Vagina (tissue), 2 donors: ENCODE measurements at places on chromosomes 3 and 15.

GRCh38 chr15:67156426-67156825 lies 91.0 kb downstream of the SMAD3 start:
- no peak for DNase-seq

DNA sequence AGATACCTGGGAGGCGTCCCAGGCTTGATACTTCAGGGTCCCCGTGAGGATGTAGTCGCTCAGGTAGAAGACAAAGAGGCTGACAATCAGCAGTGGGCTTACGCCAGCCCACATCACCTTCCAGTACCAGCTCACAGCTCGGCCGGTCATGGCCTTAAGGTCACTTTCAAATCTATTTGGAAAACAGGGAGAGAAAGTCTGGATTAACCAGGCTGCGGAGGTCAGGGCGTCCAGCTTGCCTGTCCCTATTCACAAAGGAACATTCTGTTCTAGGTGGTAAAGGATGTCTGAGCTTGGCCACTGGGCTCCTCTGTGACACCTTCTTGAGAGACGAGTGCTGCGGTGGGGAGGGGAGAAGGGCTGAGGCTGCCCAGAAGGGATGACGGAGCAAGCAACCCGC lies 36.5 kb downstream of the SLC6A20 start:
- no peak for DNase-seq

DNA sequence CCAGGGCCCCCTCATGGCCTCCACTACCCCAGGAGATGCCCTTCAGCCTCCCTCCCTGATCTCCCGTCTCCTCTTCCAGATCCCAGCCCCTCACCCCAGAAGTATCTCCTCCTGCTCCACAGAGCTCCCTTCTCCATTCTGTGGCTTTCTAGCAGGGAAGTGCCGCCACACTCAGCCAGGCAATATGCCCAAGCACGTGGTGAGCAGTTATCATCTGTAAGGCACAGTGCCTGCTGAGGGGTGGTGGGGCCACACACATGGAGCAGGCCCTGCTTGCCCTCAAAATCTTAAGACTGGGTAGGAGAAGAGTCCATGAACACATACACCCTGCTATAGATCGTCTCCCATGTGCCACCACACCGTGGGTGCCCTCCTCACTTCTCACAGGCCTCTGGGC lies 2.4 kb upstream of the PHGR1 start:
- no peak for DNase-seq

DNA sequence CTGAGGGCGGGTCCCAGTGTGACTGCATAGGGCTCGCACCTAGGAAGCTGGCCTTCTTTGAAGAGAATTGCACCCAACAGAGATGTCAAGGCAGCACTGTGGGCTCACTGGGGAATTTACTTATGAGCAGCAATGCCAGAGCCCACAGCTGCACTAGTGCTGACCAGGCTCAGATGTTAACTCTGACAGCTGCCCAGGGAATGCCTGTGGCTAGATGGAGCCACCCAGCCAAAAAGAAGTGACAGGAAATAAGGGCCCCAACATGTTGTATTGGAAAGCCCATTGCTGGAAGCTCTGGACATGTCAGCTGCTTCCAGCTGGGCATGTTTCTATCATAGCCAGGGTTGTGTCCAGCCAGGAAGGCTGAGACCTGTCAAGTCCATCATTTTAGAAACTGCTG lies 90.9 kb upstream of the ZNF280D start:
- no peak for DNase-seq

DNA sequence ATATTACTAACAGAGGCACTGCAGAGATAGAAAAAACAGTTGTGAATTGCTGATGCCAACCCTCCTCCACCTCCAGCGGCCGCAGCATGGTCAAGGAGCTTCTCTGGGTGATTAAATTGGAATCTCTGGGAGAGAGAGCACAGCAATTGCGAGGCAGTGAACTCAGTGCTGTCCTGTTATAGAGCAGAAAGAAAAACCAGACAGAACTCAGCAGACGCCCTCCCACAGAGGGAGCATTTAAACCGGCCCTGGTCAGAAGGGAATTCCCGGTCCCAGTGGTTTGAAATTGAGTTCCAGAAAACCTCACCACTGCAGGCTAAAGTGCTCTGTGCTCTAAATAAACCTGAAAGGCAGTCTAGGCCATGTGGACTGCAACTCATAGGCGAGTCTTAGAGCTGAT lies 175.4 kb downstream of the SQOR start:
- no peak for DNase-seq

DNA sequence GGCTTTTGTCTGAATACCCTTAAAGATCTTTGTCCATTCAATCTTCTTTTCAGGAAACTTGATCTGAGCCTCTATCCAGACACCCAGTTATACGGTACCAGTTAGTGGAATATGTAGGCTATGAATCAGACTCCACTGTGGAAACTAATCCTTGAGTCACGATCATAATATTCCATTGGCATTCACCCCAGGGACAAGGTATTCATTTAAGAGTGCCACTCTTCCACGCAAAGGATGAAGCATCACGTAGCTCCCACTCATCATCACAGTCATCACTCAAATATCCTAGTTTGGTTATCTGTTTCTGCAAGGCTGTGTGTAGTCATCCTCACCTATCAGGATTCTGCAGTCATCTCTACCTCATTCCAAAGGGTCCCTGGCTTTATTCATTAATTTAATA lies 85.6 kb downstream of the NEDD4 start:
- DNase-seq: no peak

DNA sequence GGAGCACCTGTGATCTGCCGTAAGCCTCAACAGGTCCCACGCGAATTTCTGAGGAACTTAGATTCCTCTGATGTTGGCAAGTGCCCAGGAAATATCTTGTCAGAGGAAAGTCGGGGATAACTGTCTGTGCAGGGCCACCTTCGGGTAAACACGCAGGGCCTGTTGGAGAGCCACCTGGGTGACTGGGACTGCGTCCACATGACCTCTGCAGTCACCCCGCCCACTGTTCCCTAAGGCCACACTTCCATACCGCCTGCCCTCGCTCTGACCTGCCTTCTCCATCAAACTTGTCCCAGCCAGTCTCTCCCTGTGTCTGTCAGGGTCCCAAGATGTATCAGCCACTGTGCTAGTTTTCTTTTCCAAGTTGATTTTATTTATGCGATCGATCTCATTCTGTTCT lies 28.7 kb downstream of the BFSP2 start:
- no peak for DNase-seq

- DNase-seq: no peak
Measured at GRCh38 chr15:58064980-58065444, 499 bp downstream of the ALDH1A2 start.

GRCh38 chr3:94520364-94520763 lies 457.5 kb downstream of the NSUN3 start:
- DNase-seq: no peak

DNA sequence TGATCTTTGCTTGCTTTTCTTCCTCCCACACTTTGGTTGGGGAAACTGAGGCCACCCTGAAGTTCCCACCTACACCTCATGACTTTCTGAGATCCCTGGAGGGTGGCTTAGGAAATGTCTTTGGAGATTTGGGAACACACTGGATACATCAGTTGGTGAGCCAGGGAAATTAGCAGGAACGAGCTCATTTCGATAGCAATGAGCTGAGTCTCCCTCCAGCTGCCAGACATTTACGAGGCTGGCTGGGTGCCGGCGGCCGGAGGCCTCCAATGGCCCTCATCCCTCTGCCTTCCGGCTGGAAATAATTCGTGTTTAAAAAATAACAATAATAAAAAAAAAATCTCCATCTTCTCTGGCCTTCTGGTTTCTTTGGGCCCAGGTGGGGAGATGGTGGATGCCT lies 38.8 kb downstream of the SMAD6 start:
- no peak for DNase-seq

DNA sequence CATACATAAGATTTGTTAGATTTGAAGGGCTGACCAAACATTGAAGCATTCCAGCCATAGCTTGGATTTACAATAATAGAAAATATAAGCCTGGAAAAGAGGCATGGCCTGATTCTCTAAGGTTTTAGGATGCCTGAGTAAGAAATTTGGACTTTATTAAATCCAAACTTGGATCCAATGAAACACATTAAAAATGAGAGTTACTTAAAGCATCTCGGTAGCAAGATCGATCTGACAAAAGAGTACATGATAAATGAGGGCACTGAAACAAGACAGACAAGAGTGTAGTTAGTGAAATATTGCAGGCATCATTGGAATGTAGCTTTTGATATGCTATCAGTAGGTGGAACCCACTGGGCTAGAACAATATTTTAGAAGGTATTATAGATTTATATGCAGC lies 855.7 kb upstream of the DPPA4 start:
- no peak for DNase-seq

- DNase-seq: no peak
Measured at GRCh38 chr3:24428481-24428880, 66.2 kb downstream of the THRB start.

DNA sequence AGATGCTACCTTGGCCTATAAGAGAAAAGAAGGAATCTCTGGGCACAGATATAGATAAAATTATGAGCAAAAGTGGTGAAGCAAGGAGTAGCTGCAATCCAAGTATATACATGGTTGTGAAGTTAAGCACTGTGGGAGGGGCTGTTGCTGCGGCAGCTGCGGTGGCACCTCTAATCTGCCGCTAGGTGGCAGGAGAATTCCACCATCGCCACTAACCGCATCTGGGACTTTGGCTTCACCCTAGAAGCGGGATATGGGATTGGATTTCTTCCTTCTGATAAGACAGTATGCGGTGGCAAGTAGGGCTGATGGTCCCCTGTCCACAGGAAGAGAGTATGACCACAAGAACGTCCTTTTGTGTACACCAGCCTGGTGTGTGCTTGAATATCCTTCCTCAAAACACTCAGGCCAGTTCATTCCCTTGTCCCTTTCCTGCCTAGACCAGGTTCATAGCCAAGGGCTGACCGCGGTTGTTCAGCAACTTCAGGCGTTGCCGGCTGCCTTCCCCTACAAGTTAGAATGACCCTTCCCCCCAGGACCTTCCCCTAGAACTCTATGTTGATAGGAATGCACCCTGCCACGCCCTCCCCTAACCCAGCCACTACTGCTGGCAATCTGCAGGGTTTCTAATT lies 5.1 kb downstream of the MAGEL2 start:
- no peak for DNase-seq

GRCh38 chr15:78212546-78213424 lies 21.6 kb downstream of the ACSBG1 start:
- no peak for DNase-seq

DNA sequence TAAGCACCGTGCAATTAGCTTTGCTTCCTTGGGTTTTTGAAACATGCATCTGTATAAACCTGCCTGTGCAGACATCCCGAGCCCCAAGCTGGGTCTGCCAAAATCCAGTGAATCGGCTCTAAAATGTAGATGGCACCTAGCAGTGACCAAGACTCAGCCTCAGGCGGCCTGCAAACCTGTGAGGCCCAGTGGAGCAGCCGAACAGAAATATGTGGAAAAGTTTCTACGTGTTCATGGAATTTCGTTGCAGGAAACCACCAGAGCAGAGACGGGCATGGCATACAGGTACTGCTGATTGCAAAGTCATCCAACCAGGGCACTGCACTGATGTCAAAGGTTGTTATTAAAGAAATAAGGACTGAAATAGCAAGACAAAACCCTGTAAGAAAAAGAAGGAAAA lies 22.8 kb downstream of the KCNAB1 start:
- no peak for DNase-seq

DNA sequence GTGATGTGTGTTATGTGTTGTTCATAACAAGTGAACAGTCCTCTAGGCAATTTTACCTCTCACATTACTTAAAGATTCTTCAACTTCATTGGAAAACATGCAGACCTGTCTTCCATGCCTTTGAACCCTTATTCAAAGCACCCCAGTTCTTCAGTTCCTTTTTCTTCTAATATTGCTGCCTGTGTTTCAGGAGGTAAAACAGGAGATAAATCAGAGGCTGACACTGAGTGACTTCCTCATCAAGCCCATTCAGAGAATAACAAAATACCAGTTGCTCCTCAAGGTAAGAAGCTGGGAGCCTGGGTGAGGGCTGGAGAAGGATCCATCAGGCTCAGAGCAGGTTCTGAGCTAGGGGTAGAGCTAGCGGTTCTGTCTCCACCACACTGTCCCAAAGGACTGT lies 71.1 kb upstream of the UMPS start:
- DNase-seq: no peak

- no peak for DNase-seq
Measured at GRCh38 chr15:33068511-33068990, 126.0 kb downstream of the FMN1 start.

- DNase-seq: no peak
Measured at GRCh38 chr3:8341821-8342247, 159.8 kb upstream of the LMCD1 start.

- no peak for DNase-seq
Measured at GRCh38 chr15:40873694-40874561, at the start of gene RHOV. Gene RHOV (minus strand): TSS chr15:40874234. CDS start chr15:40874139, 95 bp downstream.

- DNase-seq: peak; percentile 20
Measured at GRCh38 chr15:91253605-91254004, 153.5 kb downstream of the SV2B start.

DNA sequence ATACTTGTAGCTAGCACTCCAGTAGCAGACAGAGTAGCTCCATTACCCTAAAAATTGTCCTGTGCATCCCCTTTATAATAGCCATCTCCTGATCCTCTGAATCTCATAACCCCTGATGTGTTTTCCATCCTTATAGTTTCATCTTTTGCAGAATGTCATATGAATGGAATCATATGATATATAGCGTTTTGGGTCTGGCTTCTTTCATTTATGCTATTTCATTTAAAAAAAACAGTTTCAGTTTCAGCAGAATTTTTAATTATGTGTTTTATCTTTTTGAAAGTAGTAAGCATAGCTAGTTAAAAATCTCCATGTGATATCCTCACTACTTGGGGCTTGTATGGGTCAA lies 132.7 kb downstream of the KLF13 start:
- DNase-seq: no peak

DNA sequence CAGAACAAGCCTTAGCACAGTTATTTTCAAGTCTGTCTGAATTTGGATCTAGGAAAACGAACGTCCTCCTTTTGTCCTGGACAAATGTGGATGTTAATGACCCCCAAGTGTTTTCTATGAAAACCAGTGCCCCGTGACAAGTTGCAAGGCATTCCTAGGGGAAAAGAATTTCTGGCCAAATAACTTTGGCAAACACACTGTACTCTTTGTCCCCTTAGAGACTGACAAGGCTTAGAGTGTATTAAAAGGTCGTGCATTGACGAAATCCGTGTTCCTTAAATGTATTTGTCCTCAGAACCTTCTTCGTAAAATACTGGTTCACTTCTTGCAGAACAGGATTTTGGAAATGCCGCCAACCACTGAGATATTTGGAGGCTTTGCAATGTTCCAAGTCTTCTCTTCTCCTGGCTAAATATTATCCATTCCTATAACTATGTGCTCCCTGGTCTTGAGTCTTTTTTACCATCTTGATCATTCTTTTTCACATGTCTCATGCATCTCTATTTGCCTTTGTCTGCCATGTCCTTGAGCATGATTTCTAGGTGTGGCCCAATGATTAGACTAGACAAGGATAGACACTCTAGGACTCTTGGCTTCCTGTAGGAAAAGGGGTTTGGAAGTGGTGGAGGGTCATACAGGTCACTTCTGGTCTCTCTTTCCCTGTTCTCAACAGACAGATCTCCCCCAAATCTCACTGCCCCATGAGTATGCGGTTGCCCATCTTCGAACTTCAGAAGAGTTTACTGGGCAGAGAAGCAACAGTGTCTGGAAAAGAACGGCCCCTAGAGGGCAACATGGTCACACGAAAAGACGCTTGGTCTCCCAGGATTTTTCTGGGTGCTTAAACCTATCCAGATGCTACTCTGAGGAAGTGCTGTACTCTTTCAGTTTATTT lies 117.5 kb downstream of the EDEM1 start:
- DNase-seq: no peak

GRCh38 chr3:65761446-65762234 lies 277.1 kb downstream of the MAGI1 start:
- DNase-seq: no peak
